ENCODE measurements at places on chromosomes 4 and X.

GRCh38 chrX:24668111-24668510 is 21.0 kb upstream of the PCYT1B start:
- no peak for DNase-seq

GRCh38 chrX:44802613-44803012 is 41.2 kb upstream of the DUSP21 start:
- DNase-seq, result no peak

DNA sequence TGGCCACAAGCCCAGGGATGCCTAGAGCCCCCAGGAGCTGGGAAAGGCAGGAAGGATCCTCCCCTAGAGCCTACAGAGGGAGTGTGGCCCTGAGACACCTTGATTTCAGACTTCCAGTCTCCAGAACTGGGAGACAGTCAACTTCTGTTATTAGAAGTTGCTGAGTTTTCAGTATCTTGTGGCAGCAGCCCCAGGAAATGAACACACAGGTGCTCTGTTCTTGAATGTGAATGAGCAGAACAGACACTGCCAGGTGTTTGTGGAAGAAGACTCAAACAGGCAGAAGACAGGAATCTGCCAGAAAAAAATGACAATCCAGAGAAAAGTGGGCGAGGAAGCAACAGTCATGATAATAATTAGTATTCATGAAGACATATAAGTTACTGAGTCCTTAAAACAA is 64.5 kb upstream of the STS start:
- DNase-seq, result no peak

GRCh38 chr4:111652236-111652635 is 493.0 kb upstream of the FAM241A start:
- DNase-seq, result no peak

DNA sequence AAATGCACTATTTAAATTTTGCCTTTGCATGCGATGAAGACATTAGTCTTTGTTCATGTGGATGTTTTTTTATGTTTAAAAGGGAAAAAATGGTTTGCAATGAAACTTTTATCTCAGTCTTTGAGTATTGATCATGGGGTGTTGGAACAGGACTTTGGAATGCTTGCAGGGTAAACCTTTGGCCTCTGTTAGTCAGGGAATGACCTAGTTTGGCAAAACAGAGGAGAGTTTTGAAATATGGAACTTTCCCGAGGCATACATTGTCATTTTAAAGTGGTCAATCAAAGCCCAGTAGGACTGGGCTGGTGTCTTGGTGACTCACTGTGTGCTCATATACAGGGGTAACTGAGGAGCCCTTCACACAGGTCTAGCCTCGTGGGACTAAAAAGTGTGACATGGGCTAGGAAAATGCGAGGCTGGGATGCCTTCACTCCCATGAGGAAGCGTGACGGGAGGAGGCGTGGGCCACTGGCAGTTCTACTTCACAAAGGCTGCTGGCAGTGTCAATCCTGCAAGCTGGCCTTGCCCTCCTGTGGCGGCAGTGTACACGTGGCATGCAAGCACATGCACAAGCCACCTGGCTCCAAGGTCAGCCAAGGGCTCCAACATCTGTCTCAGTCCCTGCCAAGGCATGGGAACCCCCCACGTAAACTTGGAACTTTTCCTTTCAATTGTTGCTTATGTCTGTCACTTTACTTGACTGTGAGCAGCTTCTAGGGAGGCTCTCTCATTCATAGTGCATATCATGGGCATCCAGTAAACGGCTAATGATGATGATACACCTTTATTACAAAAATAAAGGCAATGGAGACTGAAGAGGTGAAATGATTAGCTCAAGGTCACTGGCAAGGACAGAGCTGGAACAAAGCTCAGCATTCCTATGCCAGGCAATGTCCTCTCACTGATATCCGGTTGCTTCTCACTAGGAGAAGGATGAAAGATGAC is 5.2 kb upstream of the F11 start:
- DNase-seq, result no peak

DNA sequence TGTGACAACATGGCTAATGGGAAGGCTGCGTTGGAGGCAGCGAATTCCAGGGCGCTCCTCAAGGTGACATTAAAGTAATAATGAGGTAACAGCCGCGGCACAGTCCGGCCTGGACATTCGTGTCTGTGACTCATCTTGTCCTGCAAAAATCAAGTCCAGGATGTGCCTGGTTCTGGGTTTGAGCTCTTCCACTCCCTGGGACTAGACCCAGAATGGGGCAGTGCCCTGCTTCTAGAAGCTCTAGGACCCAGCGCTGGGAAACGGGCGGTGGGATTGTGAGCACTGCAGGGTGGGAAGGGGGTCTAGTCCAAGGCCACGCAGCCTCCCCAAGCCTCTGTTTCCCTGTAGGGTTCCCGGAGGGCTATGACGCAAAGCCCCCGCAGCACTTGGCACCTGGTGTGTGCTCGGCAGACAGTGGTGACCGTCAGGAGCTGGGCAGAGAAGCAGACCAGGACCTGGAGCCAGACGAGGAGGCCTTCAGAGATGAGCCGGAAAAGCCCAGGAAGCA is 34.9 kb downstream of the HMX1 start:
- no peak for DNase-seq

- no peak for DNase-seq
These were observed 409.1 kb upstream of the TEX13C start for GRCh38 chrX:124910611-124911010.

- no peak for DNase-seq
These were observed 416.3 kb downstream of the PCDH10 start for GRCh38 chr4:133565379-133565778.

DNA sequence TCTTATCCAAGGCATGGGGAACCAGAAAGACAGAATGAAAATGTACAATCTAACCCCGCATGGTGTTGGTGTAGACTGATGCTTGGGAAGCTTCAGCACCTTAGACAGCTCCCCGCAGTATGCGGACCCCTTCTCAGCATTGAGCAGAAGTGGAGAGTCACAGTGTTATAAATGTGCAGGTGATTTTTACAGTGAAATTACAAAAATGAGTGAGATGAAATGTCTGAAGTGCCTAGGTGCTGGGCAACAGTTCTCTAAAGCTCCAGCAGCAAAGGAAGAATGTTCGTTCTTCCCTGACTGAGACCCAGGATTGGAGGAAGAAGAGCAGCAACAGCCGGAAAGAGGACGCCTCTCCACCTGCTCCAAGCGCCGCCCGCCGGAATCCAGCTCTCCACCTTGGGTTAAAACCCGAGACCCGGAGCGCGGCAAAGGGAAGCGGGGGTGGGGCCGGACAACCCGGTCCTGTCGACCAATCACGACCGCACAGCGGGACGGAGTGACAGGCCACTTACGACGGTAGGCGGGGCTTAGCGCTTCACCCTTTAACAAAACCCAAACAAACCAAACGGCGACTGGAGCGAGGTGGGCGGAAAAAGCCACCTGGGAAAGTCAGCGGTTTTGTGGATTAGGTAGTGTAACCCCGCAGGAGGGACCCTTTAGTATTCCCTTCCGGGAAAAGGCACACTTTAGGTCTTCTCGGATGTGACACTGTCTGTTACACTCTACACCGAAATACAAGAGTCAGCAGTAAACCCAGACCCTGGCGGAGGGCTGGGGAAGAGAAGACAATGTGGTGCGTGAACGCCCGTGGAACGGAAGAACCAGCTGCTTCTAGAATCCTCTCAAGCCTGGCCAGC is at the start of gene GLRA3:
Gene GLRA3 (minus strand): TSS at position 403 of the 857 bp plus-strand sequence. CDS start 436 bp downstream, outside the sequence.
- DNase-seq, result no peak

GRCh38 chr4:123399627-123400358 is 3.2 kb downstream of the SPRY1 start:
- no peak for DNase-seq

DNA sequence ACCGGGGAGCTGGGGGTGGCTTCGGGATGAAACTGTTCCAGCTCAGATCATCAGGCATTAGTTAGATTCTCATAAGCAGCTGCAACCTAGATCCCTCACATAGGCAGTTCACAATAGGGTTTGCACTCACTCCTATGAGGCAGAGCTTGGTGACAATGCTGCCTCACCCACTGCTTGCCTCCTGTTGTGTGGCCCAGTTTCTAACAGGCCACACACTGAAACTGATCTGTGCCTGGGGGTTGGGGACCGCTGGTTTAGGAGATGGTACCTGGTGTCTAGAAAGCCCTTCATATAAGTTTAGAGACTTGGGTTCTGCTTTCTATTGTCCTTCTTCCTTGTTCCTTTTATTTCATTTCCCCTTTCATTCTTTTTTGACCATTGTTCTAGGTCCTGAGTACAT is 234.2 kb downstream of the FRAS1 start:
- DNase-seq, result no peak

DNA sequence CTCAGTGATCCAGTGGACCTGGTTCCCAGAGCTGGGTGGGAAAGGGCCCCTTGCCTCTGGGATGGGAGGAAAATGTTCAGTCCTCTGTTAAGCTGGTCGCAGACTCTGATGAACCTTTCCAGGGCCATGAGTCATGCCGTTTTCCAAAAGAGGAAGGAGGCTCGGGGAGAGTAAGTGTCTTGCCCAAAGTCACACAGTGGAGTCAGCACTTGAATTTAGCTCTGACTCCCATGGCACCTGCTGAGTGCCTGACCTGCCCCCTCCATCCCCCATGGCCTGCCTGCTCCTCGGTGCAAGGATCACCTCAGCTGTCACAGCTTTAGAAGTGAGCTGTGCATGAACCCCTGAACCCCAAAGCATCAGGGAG is 14.0 kb upstream of the KIAA0232 start:
- no peak for DNase-seq

- no peak for DNase-seq
These were observed 53.7 kb upstream of the RBPJ start for GRCh38 chr4:26267087-26267486.

- DNase-seq, result no peak
These were observed 7.2 kb downstream of the ZNF827 start for GRCh38 chr4:145931403-145931802.

- no peak for DNase-seq
These were observed 33.4 kb upstream of the MSMO1 start for GRCh38 chr4:165293927-165294649.

- no peak for DNase-seq
These were observed 65.2 kb upstream of the SMIM10 start for GRCh38 chrX:134925551-134925950.

DNA sequence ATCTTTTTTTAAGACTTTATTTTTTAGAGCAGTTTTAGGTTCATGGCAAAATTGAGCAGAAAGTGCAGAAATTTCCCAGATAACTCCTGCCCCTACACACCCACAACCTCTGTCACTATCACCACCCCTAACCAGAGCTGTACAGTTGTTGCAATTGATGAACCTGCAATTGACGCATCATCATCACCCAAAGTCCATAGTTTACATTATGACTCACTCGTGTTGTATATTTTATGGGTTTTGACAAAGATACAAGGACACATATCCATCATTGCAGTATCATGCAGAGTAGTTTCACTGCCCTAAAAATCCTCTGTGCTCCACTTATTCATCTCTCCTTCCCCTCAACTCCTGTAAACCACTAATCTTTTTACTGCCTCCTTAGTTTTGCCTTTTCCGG is 34.5 kb upstream of the WAS start:
- DNase-seq, result no peak

- no peak for DNase-seq
These were observed 51.2 kb upstream of the LGI2 start for GRCh38 chr4:25081866-25082471.

DNA sequence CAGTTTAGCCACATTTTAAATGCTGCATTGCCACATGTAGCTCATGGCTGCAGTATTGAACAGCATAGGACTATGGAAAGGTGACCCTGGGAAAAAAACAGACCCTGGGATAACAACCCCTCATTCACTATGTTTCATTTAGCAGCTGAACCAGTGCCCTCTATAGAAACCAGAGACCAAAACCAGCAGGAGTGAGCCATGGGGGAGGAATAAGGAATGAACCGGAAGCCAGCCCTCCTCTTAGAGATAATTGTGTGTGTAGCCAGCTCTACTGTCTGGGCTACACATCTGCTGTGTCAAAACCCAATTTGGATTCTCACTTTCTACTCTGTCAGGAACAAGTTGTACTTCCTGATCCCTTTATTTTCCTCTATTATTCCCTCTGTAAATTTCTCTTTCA is 158.5 kb upstream of the S100G start:
- DNase-seq, result no peak

DNA sequence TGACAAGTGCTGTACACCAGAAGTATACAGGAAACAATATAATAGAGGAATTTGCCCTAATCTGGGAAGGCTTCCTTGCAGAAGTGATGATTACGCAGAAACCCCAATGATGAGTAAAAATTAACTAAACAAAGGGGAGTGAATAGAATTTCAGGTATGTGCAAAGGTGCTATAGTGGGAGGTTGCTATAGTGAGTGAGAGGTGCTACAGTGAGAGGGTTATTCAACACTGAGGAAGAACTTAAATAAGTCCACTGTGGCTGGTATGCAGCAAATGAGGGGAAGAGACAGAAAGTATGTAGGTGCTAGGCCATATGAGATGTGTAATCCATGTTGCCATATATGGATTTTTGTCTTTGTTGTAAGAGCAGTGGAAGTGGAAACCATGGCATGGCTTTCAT is 69.5 kb downstream of the TRIM2 start:
- no peak for DNase-seq

DNA sequence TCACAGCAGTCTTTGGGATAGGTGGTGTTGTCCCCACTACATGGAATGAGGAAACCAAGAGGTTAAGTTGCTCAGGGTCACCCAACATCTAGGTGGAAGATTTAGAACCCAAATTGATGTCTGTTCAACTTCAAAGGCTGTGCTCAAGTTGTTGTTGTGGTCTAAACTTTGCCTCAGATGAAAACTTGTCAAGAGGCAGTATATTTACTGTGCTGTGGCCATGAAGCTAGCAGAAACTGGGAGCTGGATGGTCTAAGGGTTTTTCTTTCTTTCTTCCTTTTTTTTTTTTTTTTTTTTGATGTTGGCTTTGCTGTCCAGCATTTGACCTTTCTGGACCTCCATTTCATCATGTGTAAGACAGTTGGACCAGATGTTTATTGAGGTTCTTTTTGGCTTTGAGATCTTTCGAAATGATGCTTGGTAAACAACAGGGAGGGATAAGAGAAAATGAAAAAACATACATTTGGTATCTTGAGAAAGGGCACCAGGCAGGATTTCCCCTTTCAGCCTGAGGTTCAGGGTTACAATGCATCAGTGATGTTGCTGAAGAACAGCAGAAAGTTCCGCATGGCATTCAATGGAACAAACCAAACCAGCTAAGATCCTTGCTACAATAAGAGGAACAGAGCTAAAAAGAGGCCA is 166.2 kb upstream of the RPS6KA3 start:
- no peak for DNase-seq

DNA sequence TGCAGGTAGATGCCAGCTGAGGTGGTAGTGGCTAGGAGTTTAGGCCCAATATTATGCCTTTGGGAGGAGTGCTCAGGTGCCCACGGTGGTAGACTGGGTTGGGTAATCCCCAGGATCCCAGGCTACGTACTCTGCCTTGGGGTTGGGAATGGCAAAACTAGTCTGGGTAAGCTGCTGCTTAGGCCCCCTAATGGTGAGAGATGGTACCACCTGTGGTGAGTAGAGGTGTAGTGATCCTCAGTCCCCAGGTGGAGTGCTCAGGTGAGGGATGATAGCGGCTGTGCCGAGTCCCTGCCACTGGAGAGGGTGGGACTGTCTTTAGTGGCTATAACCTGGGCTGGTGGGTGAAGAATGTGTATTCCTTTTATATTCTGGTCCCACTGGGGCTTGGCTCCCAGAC is 75.2 kb downstream of the IL1RAPL2 start:
- no peak for DNase-seq

GRCh38 chr4:7610841-7611240 is 176.1 kb upstream of the PSAPL1 start:
- DNase-seq, result no peak

GRCh38 chr4:213971-214370 is 89.7 kb downstream of the ZNF718 start:
- no peak for DNase-seq

- DNase-seq, result no peak
These were observed 208.1 kb downstream of the FBXW7 start for GRCh38 chr4:152327606-152328453.
